ENCODE measurements at places on chromosomes 16 and 17.

- no peak for DNase-seq
These were observed 29.0 kb downstream of the NUP93 start for GRCh38 chr16:56758930-56759329.

GRCh38 chr17:81831957-81832607, 1.0 kb downstream of the MCRIP1 start:
- DNase-seq, result no peak

- DNase-seq, result no peak
These were observed 8.6 kb downstream of the ZNHIT3 start for GRCh38 chr17:36495076-36495578.

GRCh38 chr16:49857423-49858181, 1.7 kb upstream of the ZNF423 start:
- no peak for DNase-seq

DNA sequence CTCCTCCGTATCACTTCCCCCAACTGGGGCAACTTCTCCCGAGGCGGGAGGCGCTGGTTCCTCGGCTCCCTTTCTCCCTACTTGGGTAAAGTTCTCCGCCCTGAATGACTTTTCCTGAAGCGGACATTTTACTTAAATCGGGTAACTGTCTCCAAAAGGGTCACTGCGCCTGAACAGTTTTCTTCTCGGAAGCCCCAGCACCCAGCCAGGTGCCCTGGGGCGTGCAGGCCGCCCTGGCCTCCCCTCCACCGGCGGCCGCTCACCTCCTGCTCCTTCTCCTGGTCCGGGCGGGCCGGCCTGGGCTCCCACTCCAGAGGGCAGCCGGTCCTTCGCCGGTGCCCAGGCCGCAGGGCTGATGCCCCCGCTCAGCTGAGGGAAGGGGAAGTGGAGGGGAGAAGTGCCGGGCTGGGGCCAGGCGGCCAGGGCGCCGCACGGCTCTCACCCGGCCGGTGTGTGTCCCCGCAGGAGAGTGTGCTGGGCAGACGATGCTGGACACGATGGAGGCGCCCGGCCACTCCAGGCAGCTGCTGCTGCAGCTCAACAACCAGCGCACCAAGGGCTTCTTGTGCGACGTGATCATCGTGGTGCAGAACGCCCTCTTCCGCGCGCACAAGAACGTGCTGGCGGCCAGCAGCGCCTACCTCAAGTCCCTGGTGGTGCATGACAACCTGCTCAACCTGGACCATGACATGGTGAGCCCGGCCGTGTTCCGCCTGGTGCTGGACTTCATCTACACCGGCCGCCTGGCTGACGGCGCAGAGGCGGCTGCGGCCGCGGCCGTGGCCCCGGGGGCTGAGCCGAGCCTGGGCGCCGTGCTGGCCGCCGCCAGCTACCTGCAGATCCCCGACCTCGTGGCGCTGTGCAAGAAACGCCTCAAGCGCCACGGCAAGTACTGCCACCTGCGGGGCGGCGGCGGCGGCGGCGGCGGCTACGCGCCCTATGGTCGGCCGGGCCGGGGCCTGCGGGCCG, 1.6 kb downstream of the HIC1 start:
- DNase-seq, result no peak

DNA sequence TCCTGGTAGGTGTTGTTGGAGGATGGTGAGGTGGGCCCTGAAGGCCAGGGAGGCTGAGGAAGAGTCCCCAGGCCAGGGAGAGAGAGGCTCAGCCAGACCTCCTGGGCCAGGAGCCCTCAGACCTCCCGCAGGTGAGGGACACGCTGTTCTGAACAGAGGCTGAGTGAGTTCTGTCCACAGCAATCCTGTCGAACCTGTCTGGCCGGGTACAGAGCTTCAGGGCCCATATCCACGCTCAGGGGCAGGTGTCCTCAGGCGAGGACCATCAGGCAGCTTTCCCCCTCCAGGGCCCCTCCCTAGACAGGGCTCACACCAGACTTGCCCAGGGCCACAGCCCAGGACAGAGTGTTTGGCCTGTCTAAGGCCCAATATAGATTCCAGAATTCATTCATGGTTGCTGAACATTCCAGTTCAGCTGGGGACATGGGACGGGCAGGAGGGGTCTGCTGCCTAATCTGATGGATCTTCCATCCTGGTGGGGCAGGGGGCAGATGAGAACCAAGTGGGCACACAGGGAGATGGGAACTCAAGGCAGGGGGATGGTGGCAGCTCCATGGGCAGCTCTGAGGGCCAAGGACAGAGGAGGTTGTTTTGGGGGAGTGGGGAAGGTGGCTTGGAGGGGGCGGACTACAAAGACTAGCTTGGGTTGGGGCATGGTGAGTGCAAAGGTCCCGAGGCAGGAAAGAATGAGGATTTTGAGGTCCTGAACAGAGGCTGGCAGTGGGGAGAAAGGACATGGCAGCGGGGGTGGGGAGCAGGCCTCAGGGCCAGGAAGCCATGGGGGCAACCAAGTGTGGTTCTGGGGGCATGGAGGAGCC, 23.4 kb upstream of the MPRIP start:
- no peak for DNase-seq

- no peak for DNase-seq
These were observed 82.4 kb downstream of the ANKRD11 start for GRCh38 chr16:89407925-89408300.

- DNase-seq, result no peak
These were observed 28.3 kb downstream of the TRPV2 start for GRCh38 chr17:16443511-16444257.

- DNase-seq, result no peak
These were observed 83.6 kb downstream of the IRF8 start for GRCh38 chr16:85982563-85982939.

DNA sequence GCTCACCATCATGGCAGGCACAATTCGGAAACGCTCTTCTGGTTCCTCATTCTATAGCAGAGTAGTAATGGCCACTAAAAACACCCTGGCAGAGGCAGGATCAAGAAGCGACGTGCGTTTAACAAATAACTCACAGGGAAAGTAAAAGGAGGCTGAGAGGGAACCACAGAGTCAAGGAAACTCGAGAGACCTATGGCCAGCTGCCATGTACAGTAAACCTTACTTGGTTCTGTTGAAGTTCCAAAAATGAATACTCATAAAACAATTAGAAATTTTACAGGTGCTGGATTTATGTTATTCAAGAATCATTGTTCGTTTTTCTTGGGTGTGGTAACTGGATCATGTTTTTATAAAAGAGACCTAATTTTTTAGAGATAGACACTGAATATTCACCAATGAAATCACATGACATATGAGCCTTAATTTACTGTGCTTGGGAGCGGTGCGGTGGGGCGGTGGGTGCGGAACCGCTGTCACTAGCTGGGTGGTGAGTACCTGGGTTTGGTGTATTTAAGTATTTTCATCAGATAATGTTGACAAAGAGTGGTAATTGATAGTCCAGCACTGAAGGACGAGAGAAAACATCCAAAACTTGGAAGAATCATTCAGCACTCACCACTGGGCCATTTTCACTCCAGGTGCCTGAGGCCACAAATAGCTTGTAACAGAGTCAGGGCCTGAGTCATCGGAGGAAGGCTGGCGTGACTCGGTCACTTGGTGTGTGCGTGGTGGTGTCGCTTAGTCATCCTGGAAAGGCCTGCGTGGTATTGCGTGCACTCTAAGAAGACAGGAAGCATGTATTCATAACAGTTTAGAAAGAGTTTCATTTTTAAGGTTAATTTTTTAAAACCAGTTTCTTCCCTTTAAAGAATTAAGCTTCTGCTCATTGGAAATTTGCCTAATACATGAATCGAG, 135.4 kb upstream of the CHMP6 start:
- no peak for DNase-seq

DNA sequence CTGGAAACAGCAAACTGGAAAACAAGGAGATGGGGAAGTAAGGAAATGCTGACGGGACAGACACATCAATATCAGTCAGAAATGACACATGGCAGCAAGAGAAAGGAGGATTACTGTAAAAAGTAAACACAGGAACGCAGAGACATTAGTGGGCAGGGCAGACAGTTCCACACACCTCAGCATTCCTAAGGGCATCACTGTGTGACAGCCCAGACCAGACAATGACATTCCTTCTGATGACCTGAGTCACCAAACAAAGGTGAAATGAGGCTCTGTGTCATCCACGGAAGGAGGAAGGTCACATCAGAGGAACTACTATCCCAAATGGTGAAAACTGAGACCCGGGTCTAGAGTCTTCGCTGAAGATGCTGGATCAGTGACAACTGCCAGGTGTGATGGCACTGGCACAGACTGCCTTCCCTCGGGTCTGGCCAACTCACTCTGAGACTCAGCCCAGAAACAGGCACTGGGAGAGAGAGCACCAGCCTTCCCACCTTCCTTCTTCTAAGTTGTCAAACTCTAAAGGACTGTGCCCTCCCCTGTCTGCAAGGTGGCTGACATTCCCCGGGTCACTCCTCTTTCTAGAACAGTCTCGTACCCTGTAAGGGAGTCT, 36.7 kb downstream of the TK2 start:
- no peak for DNase-seq

- DNase-seq, result no peak
These were observed 802 bp downstream of the CYLD start for GRCh38 chr16:50742576-50743200.

- DNase-seq, result no peak
These were observed 140.4 kb downstream of the RGS9 start for GRCh38 chr17:65277576-65277975.

GRCh38 chr17:16491131-16491702, 776 bp downstream of the LRRC75A start:
- no peak for DNase-seq

GRCh38 chr16:57514791-57515600, 21.4 kb downstream of the CCDC102A start:
- DNase-seq, result no peak

- DNase-seq, result no peak
These were observed 24.8 kb downstream of the KCNJ12 start for GRCh38 chr17:21400816-21401593.

Measured in hypothalamus (tissue), 51 donors.